ENCODE measurements at places on chromosomes 2 and 18. TPM values are rescaled to one million over a fixed set of nuclear protein-coding genes. Genes with fewer than 3 reads are reported as not detected.

The IL36G gene
- total RNA-seq, result not detected

The EFEMP1 gene
- total RNA-seq, result 513 TPM

The C1QL2 gene
- not detected for total RNA-seq

The C2orf72 gene
- not detected for total RNA-seq

The COL6A3 gene
- total RNA-seq, result 164 TPM

DNA sequence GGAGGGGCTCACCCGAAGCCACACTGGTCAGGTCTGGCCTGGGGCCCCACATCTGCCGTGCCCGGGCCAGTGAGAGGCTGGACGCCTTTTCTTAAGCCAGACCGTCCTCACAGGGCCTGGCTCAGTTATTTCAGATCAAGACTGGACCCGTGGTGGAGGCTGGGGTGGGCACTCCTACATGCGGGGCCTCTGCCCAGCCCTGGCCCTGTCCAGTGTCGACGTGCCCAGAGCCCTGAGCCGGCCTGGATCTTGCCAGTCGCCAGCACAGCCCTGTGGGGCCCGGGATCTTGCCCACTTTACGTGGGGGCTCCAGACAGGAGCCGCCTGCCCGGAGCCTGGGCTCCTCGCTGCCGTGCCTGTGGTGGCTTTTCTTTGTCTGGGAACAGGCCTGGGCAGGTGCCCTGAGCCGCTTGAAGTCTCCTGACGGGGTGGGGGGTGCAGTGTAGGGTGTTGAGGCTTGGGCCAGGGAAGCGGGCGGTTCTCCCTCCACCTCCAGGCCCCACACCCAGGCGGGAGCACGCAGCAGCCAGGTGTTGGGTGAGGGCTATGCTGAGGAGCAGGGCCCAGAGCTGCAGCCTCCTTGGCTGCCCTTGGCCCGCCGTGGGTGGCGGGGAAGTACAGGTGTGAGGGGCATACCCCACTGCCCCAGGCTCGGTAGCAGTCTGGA is 6.0 kb downstream of the GPC1 start:
- no peak for DNase-seq
- H3K27ac ChIP-seq, result no peak overlapping the region
- no peaks in the 10 kb centered on the region for H3K4me1 ChIP-seq

DNA sequence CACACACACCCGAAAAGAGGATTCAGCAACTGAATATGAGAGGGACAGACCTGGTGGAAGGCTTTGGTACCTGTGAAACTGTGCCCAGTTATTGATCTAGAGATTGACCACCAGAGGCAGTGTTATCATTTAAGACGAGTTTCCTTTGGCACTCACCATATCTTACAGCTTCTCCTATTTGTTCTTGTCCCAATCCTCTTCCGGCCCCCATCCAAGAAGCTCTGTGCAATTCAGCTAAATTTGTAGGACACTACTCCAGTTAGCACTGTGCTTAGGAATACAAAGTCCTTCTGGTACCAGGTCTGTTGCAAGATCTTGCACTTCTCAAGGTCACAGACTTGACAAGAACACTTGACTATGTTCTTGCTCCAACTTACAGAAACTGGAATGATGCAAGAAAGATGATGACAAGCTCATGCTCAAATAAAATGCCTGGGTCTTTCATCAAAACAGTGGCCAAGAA is 177.7 kb downstream of the TMEM247 start:
- H3K27me3 ChIP-seq, result no peaks in the 10 kb centered on the region
- H3K36me3 ChIP-seq, result no peaks in the 10 kb centered on the region
- DNase-seq, result peak; percentile 81

DNA sequence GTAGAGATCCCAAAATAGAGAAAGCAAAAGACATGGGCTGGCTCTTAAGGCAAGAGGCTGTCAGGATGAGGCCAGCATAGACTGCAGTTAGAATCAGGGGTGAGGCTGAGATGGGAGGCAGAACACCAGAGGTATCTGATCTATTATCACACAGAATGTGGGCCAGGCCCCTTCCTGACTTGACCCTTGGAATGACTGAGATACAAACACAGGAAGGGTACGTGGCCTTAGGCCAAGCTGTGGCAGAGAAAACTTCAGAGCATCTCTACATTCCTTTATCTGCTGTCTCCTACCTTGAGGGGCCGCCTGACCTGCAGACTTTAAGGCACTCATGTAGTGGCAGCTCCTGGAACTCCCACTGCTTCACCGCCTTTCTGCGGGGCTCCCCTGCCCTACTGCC is 28.4 kb downstream of the TMEM17 start:
- DNase-seq, result no peak
- no peaks in the 10 kb centered on the region for H3K27me3 ChIP-seq
- H3K27ac ChIP-seq, result peak overlapping the region; percentile 73
- H3K4me1 ChIP-seq, result peaks cover 25% of the 10 kb centered on the region

GRCh38 chr18:80022613-80023012 is 11.6 kb upstream of the RBFA start:
- no peak overlapping the region for H3K4me3 ChIP-seq
- no peak for DNase-seq
- H3K4me1 ChIP-seq, result no peaks in the 10 kb centered on the region
- H3K36me3 ChIP-seq, result no peaks in the 10 kb centered on the region
- H3K27me3 ChIP-seq, result no peaks in the 10 kb centered on the region
- no peak overlapping the region for H3K27ac ChIP-seq

GRCh38 chr2:64625299-64626145 is 28.2 kb downstream of the SERTAD2 start:
- H3K4me3 ChIP-seq, result no peak overlapping the region
- H3K36me3 ChIP-seq, result no peaks in the 10 kb centered on the region
- DNase-seq, result no peak
- H3K27me3 ChIP-seq, result no peaks in the 10 kb centered on the region

DNA sequence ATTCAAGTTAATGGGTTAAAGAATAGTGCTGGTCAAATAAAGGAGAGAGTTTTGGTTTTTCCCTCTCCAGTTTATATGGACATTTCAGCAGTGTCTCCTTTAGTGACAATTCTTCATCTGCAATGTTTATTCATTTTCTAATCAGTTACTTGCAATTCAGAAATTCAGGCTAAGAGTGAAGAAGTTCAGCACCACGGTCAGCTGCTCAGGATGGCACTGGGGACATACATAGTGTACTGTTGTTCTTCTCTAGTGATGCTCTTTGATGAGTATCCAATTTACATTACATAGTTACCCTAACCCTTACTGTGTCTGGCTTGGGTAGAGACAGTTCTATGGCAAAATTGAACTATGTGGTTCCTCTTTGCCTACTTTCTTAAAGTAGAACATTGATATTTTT is 412.7 kb downstream of the CNTNAP5 start:
- H3K27me3 ChIP-seq, result no peaks in the 10 kb centered on the region
- no peaks in the 10 kb centered on the region for H3K4me1 ChIP-seq
- no peak overlapping the region for H3K27ac ChIP-seq

- no peak overlapping the region for H3K4me3 ChIP-seq
- no peaks in the 10 kb centered on the region for H3K36me3 ChIP-seq
- peaks cover 3% of the 10 kb centered on the region for H3K4me1 ChIP-seq
- DNase-seq, result no peak
- H3K27me3 ChIP-seq, result no peaks in the 10 kb centered on the region
- H3K27ac ChIP-seq, result no peak overlapping the region
Observed at GRCh38 chr2:85702172-85702571, 8.0 kb downstream of the GNLY start.

GRCh38 chr18:8689517-8689916 is 15.8 kb upstream of the MTCL1 start:
- H3K4me1 ChIP-seq, result no peaks in the 10 kb centered on the region
- H3K36me3 ChIP-seq, result no peaks in the 10 kb centered on the region
- DNase-seq, result no peak
- no peak overlapping the region for H3K4me3 ChIP-seq
- H3K27ac ChIP-seq, result no peak overlapping the region

GRCh38 chr2:11133238-11133935 is 21.9 kb upstream of the SLC66A3 start:
- no peak overlapping the region for H3K27ac ChIP-seq
- H3K36me3 ChIP-seq, result no peaks in the 10 kb centered on the region
- H3K27me3 ChIP-seq, result no peaks in the 10 kb centered on the region
- peaks cover 11% of the 10 kb centered on the region for H3K4me1 ChIP-seq
- H3K4me3 ChIP-seq, result peak overlapping the region; percentile 44

- H3K27me3 ChIP-seq, result no peaks in the 10 kb centered on the region
- no peaks in the 10 kb centered on the region for H3K36me3 ChIP-seq
- DNase-seq, result no peak
- no peak overlapping the region for H3K27ac ChIP-seq
Observed at GRCh38 chr2:174439950-174440349, 44.4 kb downstream of the SCRN3 start.

- H3K27ac ChIP-seq, result no peak overlapping the region
- no peaks in the 10 kb centered on the region for H3K4me1 ChIP-seq
- H3K4me3 ChIP-seq, result no peak overlapping the region
- DNase-seq, result no peak
- no peaks in the 10 kb centered on the region for H3K27me3 ChIP-seq
Observed at GRCh38 chr18:36756242-36756641, 72.6 kb downstream of the TPGS2 start.

Data from uterus (tissue), 4 donors.